ENCODE measurements at places on chromosomes 12 and 14.
A peak's percentile ranks its signal among the peaks of the same experiment; 100 is the strongest.

DNA sequence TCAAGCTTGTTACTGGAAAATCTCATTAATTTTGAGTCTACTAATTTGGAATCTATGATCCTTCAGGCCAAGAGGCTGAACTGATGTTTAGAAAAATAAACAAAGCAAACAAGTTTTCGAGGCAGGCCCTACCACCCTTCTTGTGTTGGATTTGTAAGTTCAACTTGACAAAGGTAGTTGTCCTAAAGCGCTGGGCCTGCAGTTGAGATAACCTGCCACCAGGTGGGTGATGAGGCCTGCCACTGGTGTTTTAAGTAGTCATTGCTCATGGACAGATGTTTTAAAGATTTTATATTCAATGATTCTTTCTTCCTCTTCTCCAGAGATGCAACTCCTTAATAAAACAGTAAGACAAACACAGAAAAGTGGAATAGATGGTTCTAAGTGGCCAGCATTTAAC is 19.4 kb downstream of the ACVRL1 start:
- no peak for DNase-seq

DNA sequence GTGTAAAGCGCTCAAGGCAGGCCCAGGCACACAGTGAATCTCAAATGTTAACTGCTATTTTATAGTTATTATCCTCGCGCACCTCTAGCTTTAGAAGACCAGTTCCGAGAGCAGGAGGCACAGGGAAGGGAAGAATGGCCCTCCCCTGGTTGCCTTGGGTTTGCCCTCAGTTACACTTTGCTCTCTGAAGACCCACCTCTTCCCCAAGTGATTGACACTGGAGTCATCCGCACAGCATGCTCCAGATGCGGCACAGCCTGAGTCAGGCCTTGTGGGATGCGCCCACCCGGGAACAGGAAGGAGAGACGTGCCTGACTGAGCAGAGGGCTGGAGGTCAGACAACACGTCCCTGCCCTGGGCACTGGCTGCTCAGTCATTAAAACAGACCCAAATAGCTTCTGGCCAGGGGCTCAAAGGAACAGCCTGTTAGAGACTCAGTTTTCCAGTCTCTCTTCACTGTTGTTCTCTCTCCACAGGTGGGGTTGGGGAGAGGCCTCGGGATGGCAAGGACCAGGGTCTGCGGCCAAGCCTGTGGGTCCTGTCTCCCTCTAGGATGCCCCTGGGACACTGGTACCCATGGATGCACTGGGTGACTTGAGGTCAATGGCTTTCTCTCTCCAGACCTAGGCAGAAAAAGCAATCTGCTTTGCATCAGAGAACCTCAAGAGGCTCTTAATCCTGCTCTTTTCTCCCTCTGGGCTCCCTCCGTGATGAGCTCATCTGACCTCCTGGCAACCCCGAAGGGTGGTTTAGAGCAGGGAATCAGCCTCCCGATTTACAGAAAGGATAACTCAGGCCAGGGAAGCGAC is 13.6 kb upstream of the MLXIP start:
- DNase-seq, result peak; percentile 10

- DNase-seq, result no peak
These were observed 6.6 kb downstream of the CHST11 start for GRCh38 chr12:104463368-104463767.

DNA sequence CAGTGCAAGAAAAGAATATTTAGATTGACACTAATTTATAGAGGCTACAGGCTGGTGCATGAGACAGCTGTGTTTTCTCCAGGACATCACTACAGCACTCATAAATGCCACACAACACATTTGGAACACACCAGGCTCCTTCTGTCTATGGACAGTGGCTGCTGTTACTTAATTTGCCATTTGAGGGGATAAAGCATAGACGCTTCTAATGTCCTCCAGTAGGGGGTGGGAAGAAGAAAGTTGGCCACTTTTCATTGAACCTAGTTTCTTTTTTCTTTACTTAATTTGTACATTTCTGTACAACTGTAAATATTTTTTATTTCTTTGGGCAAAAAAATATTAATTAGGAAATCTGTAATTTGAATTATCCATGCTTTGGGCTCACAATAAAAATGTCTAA is 12.4 kb upstream of the RTN1 start:
- DNase-seq, result no peak

DNA sequence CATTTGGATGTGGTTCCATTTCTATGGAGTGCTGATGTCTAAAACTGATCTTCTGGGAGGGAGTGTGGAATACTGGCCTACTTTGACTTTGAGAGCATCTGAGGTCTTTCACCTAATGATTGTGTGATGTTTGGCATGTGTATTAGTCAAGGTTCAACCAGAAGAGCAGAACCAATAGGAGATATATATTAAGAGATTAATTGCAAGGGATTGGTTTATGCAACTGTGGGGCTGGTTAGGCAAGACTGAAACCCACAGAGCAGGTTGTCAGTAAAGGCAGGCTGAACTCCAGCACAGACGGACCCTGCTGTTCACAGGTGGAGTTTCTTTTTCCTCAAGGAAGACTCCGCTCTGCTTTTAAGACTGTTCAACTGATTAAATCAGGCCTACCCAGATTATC is 11.6 kb downstream of the BMAL2 start:
- no peak for DNase-seq

- DNase-seq, result no peak
These were observed 399.0 kb downstream of the NAV3 start for GRCh38 chr12:78229591-78230101.

DNA sequence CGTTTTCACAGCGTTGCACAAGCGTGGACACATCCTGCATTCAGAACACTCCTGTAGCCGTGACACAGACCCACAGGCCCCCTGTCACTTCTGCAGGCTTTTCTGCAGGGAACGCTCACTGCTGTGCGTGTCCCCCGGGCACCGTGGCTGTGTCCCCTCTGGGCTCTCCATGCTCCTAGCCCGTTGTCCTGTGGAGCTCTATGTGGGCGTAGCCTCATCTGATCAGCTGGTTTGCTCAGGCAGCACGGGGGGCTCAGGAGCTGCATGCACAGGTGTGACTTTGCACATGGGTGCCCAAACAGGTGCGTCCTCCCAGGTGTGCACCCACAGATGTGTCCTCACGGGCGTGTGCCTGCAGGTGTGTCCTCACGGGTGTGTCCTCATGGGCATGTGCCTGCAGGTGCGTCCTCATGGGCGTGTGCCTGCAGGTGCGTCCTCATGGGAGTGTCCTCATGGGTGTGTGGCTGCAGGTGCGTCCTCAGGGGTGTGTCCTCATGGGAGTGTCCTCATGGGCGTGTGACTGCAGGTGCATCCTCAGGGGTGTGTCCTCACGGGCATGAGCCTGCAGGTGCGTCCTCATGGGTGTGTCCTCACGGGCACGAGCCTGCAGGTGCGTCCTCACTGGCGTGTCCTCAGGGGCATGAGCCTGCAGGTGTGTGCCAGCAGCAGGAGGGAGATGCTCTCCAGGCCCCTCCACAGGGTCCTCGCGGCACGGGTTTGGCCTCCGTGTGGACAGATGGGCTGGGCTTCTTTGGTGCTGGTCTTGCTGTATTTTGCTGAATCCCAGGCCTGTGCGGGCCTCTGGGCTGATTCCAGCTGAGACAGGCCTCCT is 17.5 kb downstream of the MTA1 start:
- DNase-seq, result no peak

GRCh38 chr12:121494093-121494787 is 86.6 kb downstream of the KDM2B start:
- DNase-seq, result no peak

GRCh38 chr12:113894697-113895096 is 71.4 kb downstream of the RBM19 start:
- no peak for DNase-seq

GRCh38 chr12:106269150-106269771 is 21.4 kb upstream of the CKAP4 start:
- no peak for DNase-seq
